ENCODE measurements at places on chromosomes 5 and 9.

DNA sequence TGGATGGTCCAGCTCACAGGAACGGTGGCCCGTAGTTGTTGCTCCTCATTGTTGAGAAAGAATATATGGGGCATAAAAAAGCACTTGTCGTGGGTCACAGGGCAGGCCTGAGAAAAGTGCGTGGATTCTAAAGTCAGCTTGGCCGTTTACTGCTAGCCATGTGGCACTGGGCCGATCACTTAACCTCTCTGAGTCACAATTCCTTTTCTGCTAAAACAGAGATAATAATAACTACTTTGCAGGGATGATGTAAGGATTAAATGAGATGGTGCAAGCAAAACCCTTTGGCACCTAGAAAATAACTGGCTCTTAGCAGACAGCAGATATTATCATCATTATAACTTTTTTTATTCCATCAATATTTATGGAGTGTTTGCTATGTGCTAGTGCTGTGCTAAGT, 579.7 kb downstream of the CCDC171 start:
- no peak for DNase-seq

GRCh38 chr9:101274971-101275768, 109.6 kb downstream of the BAAT start:
- no peak for DNase-seq

- no peak for DNase-seq
Observed at GRCh38 chr5:137560420-137560819, 61.3 kb upstream of the SPOCK1 start.

GRCh38 chr5:177049285-177049684, 26.8 kb downstream of the ZNF346 start:
- DNase-seq = no peak

- DNase-seq = no peak
Observed at GRCh38 chr5:109654455-109654854, 35.3 kb upstream of the MAN2A1 start.

All from HS-27A (cell line).